Psoas muscle (tissue), 8 donors: ENCODE measurements at places on chromosomes 12 and 14.

GRCh38 chr12:53514628-53515290, 7.5 kb upstream of the NPFF start:
- H3K27ac ChIP-seq = no peak overlapping the region
- peaks cover 13% of the 10 kb centered on the region for H3K36me3 ChIP-seq
- no peaks in the 10 kb centered on the region for H3K4me1 ChIP-seq
- no peak for DNase-seq
- H3K4me3 ChIP-seq = no peak overlapping the region

DNA sequence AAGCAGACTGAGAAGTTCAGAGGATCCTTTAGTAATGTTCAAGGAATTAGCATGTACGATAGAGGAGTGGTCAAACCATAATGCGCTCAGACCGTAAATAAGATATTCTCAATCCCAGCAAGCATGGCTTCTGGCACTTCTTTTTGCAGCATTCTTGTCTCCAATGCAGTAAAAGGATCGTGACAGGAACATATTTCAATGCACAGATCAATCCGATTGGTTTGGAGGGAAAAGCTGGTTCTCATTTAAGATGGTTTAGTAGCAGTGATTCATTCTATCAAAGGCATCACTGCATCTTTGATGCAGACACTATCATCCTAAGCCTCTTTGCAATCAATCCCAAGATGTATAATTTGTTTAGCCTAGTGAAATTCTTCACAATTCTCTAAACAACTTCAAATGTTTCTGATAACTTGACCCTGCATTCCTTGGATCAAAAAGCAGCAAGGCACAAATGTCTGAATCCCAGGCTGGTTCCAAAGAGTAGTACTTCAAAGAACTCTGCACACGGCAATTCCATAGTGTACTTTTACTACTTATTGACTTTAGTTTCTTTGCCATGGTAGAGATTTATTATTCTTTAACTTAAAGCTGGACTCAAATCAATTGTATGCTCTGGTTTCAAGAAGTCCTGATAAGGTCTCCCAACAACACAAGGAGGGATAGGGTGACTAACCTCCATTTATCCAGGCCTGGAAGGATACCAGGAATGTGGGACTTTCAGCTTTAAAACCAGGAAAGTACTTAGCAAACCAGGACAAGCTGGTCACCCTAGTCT, 96.8 kb upstream of the MDM1 start:
- no peak for DNase-seq
- no peaks in the 10 kb centered on the region for H3K36me3 ChIP-seq
- no peak overlapping the region for H3K4me3 ChIP-seq
- no peak overlapping the region for H3K27ac ChIP-seq
- H3K4me1 ChIP-seq = peaks cover 9% of the 10 kb centered on the region

DNA sequence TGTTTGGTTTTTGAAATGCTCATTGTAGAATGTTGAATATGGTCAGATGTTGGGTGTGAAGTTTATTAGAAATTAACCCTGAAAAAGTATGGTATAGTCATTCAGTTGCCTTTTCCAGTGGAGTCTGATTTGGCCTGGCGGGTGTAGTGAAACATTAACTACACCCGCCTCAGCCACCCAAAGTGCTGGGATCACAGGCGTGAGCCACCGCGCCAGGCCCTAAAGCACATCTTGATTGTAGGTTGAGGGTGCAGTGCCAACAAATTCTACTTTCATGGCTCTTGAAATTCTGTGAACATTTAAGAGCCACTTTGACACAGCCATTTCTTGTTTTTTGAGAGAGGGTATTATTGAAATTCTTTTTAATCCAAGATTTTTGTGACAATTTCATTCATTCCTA, 624.9 kb downstream of the DIO2 start:
- no peaks in the 10 kb centered on the region for H3K27me3 ChIP-seq
- H3K36me3 ChIP-seq = no peaks in the 10 kb centered on the region
- H3K27ac ChIP-seq = no peak overlapping the region
- DNase-seq = no peak
- no peak overlapping the region for H3K4me3 ChIP-seq

- H3K27me3 ChIP-seq = no peaks in the 10 kb centered on the region
- no peak overlapping the region for H3K4me3 ChIP-seq
- DNase-seq = no peak
- H3K36me3 ChIP-seq = no peaks in the 10 kb centered on the region
Observed at GRCh38 chr12:18323159-18323558, 61.8 kb downstream of the PIK3C2G start.

DNA sequence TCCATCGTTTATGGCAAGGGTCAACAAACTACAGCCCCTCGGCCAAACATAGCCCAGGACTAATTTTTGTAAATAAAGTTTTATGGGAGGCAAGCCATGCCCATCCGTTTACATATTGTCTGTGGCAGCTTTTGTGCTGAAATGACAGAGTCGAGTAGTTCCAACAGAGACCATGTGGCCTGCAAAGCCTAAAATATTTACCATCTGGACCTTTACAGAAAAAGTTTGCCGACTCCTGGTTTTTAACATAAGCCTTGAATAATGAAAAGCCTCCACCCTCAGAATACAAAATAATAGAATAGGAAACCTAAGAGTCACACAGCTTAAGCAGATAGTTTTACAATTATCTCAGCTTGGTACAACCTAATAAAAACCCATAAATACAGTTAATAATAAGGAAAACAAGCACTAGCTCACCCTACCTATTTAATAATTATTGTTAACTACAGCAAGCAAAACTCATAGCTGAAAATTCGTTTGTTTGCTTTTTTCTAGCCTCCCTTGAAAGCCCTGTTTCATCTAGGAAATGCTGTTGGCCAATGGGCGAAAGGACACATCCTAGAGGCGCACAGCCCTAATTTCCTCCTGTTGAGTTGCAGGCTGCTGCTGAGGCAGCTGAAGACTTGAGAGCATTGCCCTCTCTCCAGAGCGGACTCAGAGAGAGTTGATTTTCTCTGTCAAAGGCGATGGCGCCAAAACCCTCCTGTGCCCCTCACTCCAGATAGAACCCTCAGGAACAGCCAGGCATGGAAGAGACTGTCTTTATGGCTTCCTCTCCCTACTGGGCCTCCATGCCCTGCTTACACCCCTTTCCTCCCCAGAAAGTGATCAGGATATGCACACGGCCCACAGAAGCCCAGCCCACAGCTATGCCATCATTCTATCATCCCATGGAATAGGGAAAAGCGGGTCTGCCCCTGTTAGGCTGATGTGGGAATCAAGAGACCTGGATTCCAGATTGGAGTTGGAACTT, 107.2 kb downstream of the DPF3 start:
- peak overlapping the region; percentile 38 for H3K27ac ChIP-seq
- no peak overlapping the region for H3K4me3 ChIP-seq
- no peaks in the 10 kb centered on the region for H3K27me3 ChIP-seq
- DNase-seq = no peak
- H3K4me1 ChIP-seq = peaks cover 35% of the 10 kb centered on the region
